Tibial artery (tissue), 4 donors: ENCODE measurements at places on chromosomes 11 and 22.

GRCh38 chr11:35892166-35892565 is 51.7 kb upstream of the LDLRAD3 start:
- no peak for DNase-seq

GRCh38 chr11:33179348-33179803 is 18.1 kb upstream of the CSTF3 start:
- DNase-seq = no peak

- no peak for DNase-seq
Measured at GRCh38 chr11:105203569-105204240, 64.1 kb upstream of the CARD18 start.

- no peak for DNase-seq
Measured at GRCh38 chr11:119547511-119547910, 124.5 kb upstream of the THY1 start.

DNA sequence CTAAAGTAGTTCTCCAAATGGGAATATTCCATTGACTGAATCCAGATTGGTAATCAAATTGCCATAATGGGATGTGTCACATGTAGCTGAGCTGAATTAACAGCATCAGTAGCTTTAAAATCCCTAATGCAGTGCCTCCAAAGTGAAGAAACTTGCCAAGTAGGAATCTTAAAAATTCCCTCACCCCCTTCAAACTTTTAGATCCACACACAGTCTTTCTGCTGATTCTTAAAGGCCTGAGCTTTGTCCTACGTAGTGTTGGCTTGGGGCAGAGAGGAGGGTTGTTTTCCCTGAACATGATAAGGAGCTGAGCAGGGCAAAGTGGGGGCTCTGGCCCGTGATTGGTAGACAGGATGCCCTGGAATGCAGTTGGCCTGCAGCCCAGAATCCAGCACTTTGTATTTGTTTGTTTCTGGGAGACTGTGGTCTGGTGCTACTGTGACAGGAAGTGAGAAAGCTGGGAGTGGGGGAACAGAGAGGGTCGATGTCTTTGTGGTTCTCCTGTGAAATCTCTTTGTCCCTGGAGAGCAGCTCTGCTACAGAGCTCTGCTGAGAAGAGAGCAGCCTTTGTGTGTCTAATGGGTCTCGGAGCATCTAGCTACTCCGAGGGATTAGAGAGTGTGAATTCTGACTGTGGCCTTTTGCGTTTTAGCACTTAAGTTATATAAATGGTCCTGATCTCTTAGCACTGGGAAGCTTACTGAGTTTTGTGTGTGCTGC is 16.9 kb downstream of the CTNND1 start:
- peak; percentile 90 for DNase-seq
